NAMALWA (cell line): ENCODE measurements at places on chromosomes 11 and 22.

DNA sequence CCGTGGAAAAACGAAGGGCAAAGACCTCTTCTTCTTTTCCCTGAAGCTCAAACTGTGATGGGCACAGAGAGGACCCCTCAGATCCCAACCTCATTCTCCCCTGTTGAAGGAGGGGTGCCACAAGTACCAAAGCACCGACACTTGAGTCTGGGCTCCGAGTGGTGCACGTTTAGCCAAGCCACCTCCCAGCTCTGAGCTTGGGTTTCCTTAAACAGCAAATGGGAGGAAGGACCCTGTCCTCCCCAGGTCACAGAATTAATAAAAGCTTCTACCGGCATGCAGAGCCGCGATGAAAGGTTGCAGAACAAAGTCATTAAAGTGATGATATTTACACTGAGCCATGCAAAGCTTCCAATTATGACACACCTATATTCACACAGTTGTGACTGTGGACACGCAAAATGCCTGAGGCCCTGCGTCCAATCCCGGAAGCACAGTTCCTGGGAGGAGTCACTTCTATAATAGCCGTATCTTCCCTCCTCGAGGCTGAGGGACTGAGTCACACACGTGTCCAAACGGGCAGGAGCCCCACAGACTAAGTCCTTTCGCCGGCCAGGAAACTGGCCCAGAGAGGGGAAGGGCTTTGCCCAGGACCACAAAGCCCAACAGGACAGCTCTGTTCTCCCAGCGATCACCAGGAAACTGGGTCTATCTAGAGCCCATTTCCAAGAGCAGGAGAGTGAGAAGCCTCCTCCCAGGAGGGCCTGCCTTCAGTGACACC is 922 bp upstream of the CSNK1E start:
- no peak for DNase-seq

- DNase-seq, result no peak
Observed at GRCh38 chr22:40572976-40573375, 63.5 kb downstream of the MRTFA start.

GRCh38 chr11:68146010-68146540 is 24.9 kb upstream of the CHKA start:
- DNase-seq, result no peak

- DNase-seq, result no peak
Observed at GRCh38 chr11:113436672-113437252, 38.4 kb downstream of the DRD2 start.

DNA sequence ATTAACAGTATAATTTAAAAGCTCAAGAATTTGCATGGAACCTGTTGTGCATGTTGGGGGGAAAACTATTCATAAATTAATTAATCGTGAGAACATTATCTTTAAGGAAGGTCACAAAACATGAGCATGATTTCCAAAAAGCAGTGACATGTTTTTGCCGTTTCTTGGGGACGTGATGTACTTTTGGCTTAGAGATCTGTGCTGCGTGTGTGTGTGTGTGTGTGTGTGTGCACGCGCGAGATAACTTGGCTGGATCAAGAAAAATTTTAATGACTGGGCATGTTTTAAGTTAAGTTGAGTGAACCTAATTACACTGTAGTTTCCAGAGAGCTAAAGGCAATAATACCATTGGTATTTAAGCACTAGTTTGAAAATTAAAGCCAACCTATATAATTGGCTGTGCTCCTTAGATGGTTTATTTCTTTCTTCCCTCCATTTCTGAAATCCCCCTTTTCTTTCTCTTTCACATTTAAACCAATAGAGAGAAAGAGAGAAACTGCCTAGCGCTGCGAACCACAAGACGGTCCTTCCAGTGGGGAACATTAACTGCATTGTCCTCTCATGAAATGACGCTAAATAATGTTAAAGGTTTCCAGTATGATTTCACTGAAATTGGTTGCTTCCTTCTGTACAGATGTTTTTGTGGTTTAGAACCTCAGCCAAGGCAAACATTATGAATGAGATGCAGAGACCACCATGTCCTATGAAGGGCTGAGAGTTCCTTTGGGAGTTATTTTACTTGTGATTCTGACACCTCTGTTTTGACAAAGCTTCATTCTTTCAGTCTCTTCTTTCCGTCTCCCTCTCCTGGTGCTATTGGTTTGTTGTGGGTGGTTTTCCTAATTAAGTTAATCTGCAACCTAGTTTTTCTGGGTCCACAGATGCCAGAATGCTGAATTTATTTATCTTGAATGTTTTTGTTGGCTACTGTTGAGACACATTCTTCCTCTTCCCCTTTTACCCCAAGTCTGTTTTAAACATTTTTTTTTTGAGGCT is 51.7 kb downstream of the ZBTB16 start:
- DNase-seq, result no peak

- no peak for DNase-seq
Observed at GRCh38 chr11:3052109-3052479, 5.1 kb downstream of the CARS1 start.
